ENCODE measurements at places on chromosomes 7 and 10.

DNA sequence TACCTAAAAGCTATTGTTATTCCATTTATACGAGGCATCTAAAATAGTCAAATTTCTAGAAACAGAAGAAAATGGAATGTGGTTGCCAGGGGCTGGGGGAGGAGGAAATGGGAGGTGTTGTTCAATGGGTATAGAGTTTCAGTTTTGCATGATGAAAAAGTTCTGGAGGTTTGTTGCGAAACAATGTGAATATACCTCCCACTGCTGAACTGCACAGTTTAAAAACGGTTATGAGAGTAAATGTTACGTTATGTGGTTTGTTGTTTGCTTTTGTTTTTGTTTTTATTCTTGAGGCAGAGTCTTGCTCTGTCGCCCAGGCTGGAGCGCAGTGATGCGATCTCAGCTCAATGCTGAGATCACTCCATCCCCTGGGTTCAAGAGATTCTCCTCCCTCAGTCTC, 64.9 kb upstream of the NRBF2 start:
- no peak for DNase-seq

DNA sequence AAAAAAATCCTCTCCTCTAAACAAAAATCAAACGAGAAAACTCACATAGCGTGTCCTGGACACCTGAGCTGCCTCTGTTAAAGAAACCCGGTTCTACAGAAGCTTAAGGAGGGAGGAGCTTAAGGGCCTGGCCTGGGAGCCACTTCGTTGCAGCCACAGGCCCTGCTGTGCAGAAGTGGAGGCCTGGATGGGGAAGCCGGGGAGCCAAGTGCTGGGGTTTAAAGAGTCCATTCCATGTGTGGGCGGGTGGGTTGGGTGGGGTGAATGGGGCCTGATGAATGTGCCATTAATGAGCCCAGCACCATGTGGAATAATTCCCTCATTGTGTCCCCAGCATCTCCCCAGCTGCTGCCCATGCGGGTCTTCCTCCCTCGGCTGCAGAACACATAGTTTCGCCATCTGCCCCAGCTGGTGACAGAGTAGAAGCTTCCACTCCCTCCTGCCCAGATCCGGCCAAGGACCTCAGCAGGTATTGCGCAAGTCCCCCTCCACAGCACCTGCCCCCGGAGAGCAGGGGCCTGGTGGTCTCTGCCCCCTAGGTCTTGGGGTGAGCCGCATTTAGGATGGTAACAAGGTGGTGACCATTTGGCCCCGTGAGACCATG, 127.8 kb upstream of the BTBD16 start:
- no peak for DNase-seq

DNA sequence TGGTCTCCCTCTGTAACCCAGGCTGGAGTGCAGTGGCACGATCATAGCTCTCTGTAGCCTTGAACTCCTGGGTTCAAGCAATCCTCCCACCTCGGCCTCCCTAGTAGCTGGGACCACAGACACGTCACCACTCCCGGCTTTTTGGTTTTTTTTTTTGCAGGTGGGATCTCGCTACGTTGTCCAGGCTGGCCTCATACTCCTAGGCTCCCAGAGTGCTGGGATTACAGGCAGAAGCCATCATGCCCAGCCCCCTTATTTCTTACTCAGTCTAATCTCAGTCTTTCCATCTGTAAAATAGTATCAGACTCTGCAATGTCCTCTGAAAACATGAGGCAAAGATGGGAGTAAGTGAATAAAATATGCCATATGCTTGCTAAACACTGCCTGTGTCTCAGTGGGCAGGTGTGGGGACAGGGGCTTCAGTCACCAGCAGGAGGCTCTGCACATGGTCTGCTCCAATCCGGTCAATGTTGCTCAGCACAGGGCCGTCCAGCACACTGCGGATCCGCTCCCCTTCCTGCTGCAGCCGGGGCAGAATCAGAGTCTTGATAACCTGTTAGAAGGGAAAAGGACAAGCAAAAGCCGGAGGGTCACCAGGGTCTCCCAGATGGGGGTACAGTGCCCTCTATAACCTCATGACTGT, 8.2 kb downstream of the AP4M1 start:
- no peak for DNase-seq

- no peak for DNase-seq
Observed at GRCh38 chr7:31249671-31250070, 90.9 kb downstream of the NEUROD6 start.

- no peak for DNase-seq
Observed at GRCh38 chr10:100307684-100308083, 21.2 kb upstream of the BLOC1S2 start.

- DNase-seq = no peak
Observed at GRCh38 chr7:48144291-48144768, 26.9 kb upstream of the ABCA13 start.

DNA sequence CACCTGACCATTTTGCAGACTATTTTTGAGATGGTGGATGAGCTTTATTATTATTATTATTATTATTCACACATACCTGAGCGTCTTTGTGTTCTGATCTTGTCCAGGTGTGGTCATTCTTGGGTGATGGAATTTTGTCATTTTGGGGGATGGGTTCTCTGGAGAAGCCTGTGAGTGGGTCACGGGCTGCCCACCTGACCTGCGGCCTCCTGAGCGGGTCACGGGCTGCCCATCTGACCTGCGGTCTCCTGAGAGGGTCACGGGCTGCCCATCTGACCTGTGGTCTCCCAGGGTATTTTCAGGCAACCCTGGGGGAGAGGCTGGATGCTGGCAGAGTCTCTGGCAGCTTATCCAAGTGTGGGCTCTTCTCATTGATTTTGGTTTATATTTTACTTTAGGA, 7.3 kb downstream of the SCART1 start:
- no peak for DNase-seq

DNA sequence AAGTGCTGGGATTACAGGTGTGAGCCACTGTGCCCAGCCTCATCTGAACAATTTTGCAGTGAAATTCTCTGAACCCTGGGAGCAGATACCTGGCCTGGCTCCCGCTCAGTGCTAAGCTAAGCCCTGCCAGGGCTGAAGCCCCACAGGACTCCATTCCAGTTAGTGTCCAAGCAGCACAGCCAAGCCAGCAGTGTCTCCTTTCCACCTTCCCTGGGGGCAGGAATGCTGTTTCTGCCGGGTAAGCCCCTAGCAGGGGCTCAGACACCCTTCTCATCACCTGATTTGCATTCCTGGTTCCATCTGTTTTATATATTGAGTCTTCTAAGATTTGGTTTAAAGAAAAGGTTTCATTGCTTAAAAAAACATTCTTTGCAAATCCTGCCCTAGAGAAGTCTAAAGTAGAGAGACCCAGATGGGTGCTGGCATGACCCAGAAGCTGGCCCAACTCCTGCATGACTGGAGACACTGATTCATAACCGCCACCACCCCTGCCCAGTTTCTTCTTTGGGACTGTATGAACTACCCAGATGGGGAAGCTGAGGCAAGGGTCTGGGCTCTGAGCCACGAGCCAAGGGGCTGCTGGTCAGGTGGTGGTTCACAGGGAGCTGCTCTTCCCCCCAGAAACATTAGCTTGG, 14.0 kb downstream of the SLC13A4 start:
- DNase-seq = no peak

- no peak for DNase-seq
Observed at GRCh38 chr10:21524526-21525366, 736 bp downstream of the SKIDA1 start.

GRCh38 chr7:138032770-138033169, 30.9 kb upstream of the CREB3L2 start:
- no peak for DNase-seq

DNA sequence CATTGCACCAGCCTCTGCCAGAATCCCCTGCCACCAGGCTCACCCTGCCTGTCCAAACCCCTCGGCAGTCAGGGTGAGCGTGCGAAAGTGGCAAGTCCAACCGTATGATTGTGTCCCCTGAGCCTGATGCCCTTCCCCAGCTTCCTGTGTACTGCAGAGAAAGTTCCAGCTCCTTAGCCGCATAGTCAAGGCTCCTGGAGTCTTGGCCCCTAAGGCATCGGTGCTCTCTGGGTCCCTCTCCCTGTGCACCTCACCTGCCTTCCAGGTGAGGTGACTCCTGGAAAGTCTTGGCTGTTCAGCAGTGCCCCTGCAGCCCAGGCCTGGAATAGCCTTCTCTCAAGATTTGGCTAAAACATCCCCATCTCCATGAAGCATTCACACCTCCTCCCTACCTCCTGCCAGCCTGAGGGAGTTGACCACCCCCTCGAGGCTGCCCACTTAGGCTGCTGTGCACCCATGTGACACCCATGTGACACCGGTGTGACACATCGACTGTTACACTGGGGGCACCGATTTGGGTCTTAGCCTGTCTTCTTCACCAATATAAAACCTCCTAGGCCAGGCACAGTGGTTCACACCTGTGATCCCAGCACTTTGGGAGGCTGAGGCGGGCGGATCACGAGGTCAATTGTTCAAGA, 56.1 kb upstream of the ELN start:
- DNase-seq = no peak

DNA sequence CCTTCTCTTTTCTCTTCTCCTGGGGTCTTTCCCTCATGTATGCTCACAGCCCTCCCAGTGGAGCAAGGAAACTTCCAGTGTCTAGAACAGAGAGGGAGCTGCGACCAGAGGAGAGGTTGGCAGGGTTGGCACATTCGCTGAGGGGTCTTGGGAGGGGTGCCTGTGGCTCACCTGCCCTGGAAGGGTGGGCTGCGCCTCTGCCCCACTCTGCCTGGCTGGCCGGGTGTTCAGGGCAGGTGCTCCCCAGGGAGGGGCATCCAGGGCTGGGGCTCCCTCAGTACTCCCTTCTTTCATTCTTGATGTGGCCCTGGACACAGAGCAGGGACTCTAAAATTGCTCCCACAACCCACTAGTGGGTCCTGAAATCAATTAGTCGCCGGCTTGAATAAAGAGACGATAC, 16.9 kb downstream of the SHH start:
- no peak for DNase-seq

DNA sequence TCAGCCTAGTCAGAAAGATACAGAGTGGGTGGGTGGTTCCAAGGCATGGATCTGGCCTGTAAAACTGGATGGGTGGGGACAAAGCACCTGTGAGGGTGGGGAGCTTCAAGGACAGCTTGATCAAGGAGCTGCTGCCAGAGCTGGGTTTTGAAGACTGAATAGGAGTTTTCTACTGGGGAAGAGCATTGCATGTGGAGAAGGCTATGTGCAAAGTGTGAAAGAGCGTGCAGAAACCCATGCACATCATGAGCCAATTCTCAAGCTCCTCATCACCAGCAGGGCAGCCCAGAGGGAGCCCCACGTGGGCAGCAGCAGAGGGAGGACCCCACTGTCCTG, 58.6 kb downstream of the PDGFA start:
- no peak for DNase-seq

DNA sequence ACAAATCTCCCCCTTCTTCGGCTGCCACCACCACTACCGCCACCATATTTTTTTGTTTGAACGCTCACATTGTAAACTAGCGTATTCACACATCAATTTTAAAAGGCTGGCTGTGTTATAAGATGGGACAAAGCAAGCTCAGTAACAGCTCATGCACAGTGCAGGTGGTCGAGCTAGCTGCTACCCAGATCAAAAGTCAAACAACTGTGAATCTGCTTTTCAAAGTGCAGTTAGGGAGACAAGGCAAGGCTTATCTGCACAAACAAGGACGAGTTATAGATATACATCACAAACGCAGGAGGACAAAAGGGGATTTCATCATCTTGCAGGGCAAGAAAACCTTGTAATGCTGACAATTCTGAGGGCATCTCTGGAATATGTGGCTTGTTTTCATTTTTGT, 231.6 kb downstream of the VTI1A start:
- no peak for DNase-seq

DNA sequence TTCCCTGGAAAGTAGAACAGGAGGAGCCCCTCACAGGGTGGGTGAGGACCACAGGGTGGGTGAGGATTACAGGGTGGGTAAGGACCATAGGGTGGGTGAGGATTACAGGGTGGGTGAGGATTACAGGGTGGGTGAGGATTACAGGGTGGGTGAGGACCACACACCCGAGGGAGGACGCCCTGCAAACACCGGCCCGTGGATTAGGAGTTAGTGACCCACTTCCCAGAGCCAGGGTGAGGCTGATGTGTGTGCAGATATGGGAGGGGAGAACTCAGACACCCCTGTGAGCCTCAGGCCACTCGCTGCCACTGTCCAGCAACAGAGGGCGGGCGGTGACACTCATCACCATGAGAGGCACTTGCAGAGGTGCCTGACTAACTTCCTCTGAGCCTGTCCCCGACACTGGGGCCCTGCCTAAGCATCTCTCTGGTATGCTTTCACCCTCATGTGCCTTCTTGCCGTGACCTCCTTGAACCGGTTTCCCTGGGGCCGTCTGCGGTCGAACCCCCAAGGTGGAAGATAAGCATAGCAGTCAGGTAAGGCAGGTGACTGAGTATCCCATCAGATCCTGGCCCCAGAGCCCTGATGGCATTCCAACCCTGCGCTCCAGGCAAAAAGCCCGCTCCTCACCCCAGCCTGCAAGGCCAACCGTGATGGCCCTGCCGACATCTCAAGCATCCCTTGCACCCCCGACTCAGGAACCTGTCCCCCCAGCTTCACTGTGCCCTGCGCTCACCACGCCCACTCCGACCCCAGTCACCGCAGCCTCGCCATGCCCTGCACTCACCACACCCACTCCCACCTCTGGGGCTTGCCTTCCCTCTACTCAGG, 74.1 kb downstream of the FAM53B start:
- no peak for DNase-seq
